NCI-H748 treated with DMSO at 0.1 percent for 48 hours (cell line): ENCODE measurements at places on chromosomes 2 and 18.

GRCh38 chr2:127859712-127860085, 1.7 kb upstream of the POLR2D start:
- no peak for DNase-seq

- DNase-seq = no peak
Measured at GRCh38 chr18:61157451-61157850, 175.8 kb upstream of the CDH20 start.

- no peak for DNase-seq
Measured at GRCh38 chr2:24485197-24485596, 5.9 kb upstream of the NCOA1 start.

GRCh38 chr2:59232394-59233165, 991.5 kb upstream of the FANCL start:
- DNase-seq = no peak

DNA sequence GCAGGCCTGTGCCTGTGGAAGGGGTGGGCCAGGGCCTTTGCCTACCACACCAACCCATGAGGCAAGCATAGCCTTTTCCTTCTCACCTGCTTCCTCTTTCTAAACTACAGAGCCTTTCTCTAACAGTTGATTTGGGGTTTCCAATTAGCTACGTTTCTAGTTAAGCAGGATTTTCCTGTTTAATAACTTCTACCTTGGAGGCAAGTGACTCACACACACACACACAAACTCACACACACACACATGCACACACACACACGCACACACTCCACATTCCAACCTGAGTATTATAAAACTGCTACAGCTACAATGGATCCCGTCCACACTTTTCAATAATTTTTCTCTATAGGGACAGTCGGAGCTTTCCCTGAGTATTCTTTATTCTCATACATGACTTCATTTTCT, 84.9 kb downstream of the SOX11 start:
- DNase-seq = no peak

DNA sequence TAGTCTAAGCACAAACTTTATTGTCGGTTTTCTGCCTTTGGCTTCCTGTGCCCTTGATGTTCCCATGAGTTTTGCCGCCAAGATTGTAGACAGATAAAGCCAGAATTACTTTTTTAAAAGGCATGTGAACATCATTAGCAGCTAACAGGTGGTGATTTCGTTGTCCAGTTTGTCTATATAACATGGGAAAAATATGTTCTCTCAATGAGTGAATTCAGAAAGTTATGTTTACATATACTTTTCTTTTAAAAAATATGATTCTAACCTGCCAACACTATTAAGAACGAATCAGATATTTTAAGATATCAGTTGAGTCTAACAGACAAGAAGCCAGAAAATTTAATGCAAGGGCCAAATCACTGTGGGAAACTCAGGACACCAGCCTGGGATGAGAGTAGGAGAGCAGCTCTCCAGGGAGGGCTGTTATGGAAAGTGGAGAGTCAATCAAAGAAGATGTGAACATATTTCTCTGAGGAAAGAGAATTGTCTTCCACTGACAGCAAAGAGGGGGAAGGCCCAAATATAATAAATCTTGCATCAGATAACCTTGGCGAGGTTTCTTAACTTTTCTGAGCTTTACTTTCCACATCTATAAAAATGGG, 311.3 kb downstream of the ARHGAP15 start:
- no peak for DNase-seq

GRCh38 chr18:74147779-74148542, at the start of the genes FBXO15 and TIMM21:
Gene FBXO15 (minus strand): TSS chr18:74147834. CDS start chr18:74147785, 49 bp downstream.
Gene TIMM21 (plus strand): TSS chr18:74148523. CDS start chr18:74148809, 286 bp downstream.
- peak; percentile 97 for DNase-seq

DNA sequence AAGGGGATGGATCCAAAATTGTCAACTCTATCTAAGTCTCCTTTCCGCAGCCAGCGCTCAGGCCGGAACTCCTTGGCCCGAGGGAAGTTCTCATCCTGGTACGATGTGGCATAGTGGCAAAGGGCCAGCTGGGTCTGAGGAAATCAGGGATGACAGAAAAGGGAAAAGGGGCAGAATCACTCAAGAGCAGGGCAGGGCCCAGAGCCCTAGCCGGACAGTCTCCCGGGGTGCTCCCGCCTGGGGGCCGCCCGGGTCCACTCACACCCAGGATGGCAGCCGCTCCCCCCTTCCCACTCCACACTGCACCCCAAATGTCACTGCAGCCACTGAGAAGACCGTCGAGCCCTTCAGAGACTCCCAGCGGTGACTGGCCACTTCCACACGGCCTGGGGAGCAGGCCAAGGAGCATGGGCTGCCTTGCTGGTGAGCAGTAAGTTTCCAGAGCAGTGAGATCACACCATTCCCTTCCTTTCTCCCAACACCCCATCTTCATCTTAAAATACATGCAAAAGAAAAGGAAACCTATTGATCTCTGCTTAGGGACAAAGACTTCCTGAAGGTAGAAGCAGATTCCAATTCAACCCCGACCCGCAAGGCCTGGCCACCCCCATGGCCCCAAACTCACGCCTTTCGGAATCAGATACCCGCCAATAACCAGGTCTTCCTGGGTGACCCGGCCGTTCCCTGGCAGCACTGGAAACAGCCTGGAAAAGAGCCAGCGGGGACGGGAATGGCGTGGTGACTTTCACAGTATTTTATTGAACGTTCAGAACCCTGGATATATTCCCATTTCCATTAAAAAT, 26.7 kb downstream of the CYP27C1 start:
- DNase-seq = no peak

- DNase-seq = no peak
Measured at GRCh38 chr2:200159829-200160781, 146.4 kb upstream of the SPATS2L start.
